ENCODE measurements at places on chromosomes 1 and 21. TPM values are rescaled to one million over a fixed set of nuclear protein-coding genes. Genes with fewer than 3 reads are reported as not detected.
A peak's percentile ranks its signal among the peaks of the same experiment; 100 is the strongest.

OR2AK2 gene
- total RNA-seq = not detected

NCAM2 gene
- 1.4 TPM for total RNA-seq

B4GALT2 gene
- 51.6 TPM for total RNA-seq

CRNN gene
- total RNA-seq = not detected

TDRD10 gene
- 1.1 TPM for total RNA-seq

TMEM52 gene
- not detected for total RNA-seq

VPS72 gene
- 39.7 TPM for total RNA-seq

AQP10 gene
- not detected for total RNA-seq

ETS2 gene
- 120 TPM for total RNA-seq

SERPINC1 gene
- total RNA-seq = not detected

GNG4 gene
- 0.28 TPM for total RNA-seq

GFI1 gene
- total RNA-seq = 2.4 TPM

- DNase-seq = no peak
Measured at GRCh38 chr1:163807331-163808049, 485.7 kb downstream of the NUF2 start.

DNA sequence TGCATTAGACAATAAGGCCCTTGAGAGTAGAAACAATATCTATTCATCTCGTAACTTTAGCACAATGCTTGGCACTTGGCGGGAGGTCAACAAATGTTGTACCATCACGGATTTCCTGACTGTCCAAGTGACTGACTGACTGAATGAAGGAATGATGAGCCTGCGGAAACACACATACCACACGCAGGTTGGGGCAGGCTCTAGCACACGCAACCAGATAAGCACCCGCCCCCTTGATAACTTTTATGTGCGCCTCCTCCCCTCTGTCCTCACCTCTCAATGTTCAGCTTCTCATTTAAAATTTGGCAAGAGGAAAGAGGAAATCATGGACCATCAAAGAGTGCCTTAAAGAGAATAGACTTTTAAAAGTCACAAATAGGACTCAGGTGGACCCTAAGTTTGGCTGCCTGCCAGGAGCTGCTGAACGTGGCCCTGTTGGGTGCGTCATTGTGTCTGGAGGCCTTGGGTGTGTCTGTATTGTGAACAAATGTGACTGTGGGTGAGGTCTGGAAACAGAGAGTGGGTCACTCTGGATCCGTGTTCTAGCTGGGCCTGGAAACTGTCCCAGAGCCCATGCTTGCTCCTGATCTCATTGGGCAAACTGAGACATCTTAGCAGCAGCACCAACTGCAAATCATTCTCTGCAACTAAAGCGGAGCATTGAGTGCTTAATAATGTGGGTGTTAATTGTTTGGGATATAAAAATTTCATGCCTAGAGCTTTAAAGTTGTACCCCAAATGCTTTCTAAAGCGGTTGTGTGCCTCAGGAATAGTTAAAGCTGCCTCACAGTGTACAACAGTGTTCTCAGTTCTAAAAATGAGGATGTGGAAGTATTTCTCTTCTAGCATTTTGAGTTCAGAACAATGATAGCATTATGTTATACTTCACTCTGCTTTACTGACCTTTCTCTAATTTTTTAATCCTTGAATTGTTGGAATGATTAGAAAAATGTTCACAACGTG, 47.6 kb upstream of the ABCG1 start:
- no peak for DNase-seq

GRCh38 chr1:109282952-109283747, at the start of gene PSRC1:
TSS of gene PSRC1 (minus strand) at chr1:109283145.
- peak; percentile 88 for DNase-seq

GRCh38 chr1:118039170-118039569, 109.6 kb downstream of the WDR3 start:
- DNase-seq = no peak

DNA sequence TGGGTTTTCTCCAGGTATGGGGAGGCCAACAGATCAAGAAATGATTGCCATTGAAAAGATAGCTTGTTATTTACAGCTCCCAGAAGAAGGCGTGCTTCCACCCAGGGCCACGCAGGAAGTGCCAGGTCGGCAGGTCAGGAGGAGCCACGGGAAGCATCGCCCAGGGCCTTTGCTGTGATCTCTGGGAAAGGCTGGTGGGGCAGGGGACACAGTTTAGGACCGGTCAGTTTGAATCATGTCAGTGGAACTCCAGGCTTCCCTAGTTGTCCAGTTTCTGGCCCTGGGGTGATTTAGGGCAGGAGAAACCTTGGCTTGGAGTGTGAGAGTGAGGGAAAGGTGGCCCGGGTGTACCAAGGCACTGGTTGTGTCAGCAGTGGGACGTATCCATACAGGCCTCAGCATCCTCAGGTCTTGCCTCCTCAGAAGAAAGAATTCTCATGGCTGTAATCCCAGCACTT, 11.4 kb downstream of the PLA2G5 start:
- no peak for DNase-seq

- no peak for DNase-seq
Measured at GRCh38 chr1:58358346-58358745, 188.2 kb downstream of the OMA1 start.

GRCh38 chr1:223667484-223668182, 2.1 kb upstream of the CAPN8 start:
- DNase-seq = no peak

DNA sequence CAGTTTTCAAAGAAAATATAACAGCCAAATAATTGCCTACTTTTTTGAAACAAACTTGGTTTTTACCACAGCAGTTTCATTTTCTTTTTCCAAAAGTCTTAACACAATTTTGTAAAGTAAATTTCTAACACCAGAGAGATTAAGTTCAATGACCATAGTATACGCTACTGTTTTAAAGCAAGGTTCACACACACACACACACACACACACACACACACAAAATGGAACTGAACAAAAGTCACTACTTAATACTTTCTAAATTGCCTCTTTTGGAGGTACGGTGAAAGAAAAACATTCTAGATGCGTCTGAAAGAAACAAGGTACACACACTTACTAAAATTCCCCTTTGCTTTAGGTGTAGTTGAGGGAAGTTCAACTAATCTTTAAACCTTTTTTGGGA, 30.1 kb downstream of the C21orf91 start:
- DNase-seq = no peak

- DNase-seq = no peak
Measured at GRCh38 chr1:71039661-71040262, 7.9 kb downstream of the PTGER3 start.

GRCh38 chr1:178356299-178356698, 140.5 kb downstream of the CLEC20A start:
- no peak for DNase-seq

- DNase-seq = no peak
Measured at GRCh38 chr1:100657876-100658715, 61.4 kb upstream of the VCAM1 start.

GRCh38 chr1:153723687-153724086, 4.2 kb upstream of the INTS3 start:
- no peak for DNase-seq

DNA sequence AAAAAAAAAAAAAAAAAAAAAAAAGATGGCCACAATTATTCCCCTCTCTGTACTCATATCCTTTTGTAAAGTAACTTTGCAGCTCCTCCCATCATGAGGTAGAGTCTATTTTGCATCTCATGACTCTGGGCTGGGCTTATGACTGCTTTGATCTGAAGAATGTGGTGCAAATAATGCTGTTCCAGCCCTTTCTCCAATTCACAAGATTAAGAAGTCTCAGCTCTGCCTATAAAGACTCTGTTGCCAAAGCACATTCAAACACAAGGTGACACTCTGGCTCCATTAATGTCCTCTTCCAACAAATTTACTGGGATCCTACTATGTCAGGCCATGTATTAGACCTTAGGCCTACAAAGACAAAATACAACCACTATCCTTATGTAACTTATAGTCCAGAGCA, 64.8 kb upstream of the PTCH2 start:
- DNase-seq = no peak

DNA sequence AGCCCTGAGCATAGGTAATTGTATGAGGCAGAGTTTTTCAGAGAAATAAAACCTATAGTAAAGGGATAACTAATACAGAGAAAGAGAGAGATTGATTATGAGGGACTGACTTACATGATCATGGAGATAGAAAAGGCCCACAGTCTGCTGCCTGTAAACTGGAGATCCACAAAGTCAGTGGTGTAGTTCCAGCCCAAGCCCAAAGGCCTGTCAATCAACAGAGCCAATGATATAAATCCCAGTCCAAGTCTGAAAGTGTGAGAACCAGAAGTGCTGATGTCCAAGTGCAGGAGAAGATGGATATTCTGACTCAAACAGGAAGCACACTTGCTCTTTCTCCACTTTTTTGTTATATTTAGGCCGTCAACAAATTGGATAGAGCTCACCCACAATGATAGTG, 340.1 kb upstream of the RGS18 start:
- DNase-seq = no peak

DNA sequence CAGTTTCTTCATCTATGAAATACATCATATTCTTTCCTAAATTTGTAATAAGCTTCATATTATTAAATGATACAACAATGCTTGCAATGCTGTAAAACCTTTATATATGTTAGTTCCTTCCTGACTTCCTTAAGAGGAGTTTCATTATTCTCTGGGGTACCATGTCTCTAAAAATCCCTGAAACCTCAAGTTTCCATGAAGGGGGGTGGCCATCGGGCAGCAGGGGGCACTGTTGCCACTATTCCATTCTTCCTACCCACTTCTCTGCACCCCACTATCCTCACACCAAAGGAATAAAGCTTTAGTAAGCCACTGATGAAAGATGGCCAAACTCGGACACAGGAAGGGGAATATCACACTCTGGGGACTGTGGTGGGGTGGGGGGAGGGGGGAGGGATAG, 9.0 kb upstream of the DMRTB1 start:
- no peak for DNase-seq

DNA sequence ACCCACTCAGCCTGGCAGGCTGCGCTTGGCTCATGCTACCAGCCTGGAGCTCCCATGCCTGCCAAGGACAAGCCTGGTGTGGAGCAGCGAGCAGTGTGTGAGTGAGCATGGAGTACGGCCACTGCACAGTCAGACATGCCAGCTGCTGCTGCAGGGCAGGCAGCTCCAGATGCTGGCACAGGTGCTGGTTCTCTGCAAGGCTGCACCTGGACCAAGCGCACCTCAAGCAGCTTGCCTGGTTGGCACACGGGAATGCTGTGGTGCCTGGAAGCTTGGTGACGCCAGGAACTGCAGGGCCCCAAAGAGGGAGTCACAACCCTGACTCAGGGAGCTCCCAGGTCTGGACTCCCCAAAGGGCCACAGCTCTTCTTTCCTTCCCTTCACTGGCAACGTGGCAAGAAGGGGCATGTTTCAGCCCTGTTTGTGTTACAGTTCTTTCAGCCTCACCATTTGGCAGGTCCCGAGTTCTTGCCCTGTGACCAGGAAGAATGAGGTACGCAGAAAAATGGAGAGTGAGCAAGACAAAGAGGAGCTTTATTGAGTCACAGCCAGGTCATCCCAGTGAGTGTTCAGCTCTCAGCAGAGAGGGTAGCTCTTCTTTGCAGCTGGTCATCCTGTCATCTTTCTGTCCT, 26.1 kb downstream of the ACOT7 start:
- DNase-seq = no peak

DNA sequence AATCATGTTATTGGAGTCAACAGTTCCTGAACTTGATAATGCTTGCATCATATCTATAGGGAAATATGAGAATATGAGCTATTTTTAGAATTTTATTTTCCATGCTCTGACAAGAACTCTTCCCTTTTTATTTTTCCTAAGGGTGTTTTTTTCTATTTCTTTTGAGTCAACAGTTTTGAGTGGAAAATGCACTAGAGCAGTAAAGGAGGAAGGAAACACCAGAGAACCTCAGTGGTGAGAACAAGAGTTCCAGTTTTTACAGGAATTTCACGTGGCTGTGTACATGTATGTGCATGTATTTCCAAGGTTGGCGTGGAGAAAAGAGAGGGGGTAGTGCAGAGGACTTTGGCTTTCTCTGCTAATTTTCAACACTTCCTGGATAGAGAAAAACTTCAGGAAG, 63.6 kb upstream of the TNFSF18 start:
- DNase-seq = no peak

- DNase-seq = no peak
Measured at GRCh38 chr1:176866011-176866714, 298.3 kb downstream of the ASTN1 start.

DNA sequence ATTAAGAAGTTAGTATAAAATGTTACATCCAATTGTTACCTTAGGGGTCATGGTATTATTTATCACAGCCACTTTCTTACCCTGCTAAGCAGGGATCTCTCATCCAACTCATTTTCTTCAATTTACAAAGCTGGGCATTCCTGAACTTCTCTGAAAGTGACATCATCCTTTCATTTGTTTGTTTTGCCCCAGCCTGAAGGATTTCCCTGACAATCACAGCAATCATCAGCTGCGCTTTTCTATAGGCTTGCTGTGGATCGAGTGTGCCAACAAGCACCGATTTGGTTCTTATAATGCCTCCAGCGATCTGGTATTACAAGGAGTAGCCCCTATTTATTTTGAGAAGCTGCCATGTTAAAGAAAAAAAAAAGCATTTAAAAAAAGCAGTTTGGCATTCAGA, 240.2 kb downstream of the USH2A start:
- no peak for DNase-seq

- no peak for DNase-seq
Measured at GRCh38 chr1:211344152-211344618, 17.6 kb downstream of the TRAF5 start.

- DNase-seq = no peak
Measured at GRCh38 chr21:42475036-42475435, 21.0 kb downstream of the RSPH1 start.

DNA sequence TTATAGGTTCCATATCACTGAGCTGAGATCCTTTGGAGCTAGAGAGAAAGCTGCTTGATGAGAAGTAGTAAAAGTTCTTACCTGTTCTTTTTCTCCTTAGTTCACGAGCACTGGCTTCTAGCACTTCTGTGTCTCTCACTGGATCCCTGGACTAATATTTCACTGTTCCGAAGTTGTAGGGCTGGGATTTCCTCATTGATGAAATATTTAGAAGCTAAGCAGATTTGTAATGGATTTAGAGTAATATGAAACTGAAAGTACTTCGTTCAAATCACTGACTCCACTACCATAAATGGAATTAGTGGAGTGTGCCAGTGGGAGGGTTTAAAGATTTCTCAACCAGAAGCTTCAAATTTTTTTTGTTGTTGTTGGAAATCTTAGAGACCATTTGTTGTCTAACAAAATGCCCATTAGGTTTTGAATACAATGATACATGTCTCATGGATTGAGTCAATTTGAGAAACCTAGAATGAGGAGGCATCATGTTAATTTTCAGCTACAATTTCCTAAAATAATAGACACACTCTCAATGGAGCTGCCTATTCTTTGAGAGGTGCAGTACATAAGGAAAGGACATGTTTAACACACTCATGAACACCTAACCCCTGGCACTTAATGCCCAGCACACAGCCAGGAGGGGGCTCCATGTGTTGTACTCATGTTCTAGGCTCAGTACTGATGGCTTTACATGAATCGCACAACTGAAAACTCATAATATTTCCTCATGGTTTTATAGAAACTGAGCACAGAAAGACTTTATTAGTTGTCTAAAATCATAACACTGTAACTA, at the start of gene GBP1:
GBP1 (minus strand) TSS at position 130 of the 790 bp plus-strand sequence. CDS start 1,974 bp downstream, outside the sequence.
- DNase-seq = no peak

GRCh38 chr1:101388904-101389546, 152.2 kb downstream of the S1PR1 start:
- no peak for DNase-seq

- DNase-seq = no peak
Measured at GRCh38 chr1:145858238-145858900, 512 bp downstream of the PIAS3 start.
